ENCODE measurements at places on chromosomes 6 and 20.

DNA sequence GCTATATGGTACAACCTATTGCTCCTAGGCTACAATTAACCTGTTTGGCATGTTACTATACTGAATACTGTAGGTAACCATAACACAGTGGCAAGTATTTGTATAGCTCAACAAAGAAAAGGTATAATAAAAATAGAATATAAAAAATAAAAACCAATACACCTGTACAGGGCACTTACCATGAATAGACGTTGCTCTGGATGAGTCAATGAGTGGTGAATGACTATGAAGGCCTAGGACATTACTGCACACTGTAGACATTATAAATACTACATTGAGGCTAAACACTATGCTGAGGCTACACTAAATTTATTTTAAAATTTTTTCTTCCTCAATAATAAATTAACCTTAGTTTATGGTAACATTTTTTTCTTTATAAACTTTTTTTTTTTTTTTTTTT, 18.6 kb downstream of the ELOVL5 start:
- no peak for DNase-seq

GRCh38 chr20:24818056-24818455, 131.0 kb upstream of the CST7 start:
- no peak for DNase-seq

DNA sequence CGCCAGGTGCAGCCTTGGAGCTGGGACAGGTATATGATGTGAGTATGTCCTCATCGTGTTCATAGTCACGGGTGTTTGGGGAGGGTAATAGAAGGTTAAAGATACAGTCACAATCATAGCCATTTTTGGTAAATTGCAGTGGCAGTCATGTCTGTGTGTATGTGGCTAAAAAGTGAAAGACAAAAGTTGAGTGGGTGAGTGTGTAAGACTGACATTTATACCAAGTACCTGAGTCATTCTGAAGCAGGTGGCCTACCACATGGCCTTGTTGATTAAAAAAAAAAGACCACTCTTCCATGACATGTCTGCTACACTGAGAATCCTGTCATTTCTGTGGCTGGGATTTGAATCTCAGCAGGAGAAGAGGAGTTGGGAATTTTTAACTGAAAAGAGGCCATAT, 181.9 kb downstream of the SCP2D1 start:
- no peak for DNase-seq

DNA sequence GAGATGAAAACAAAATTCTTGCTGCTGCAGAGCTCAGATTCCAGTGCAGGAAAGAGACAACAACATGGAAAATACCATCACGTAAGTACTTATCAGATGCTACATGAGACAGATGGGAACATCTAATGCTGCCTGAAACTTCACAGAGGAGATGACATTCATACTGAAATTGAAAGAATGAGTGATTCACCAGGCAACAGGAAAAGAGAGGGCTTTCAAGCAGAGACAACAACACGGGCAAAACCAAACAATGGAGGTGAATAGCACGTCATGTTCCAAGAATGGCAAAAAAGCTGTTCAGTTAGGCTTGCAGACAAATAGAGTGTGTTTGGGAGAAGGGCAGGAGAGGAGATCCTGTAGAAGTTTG, 39.3 kb downstream of the GTF2H5 start:
- no peak for DNase-seq

Measured in WTC11 (cell line).